ENCODE measurements at places on chromosomes 2 and 18.

GRCh38 chr2:9808334-9809063 lies 34.8 kb upstream of the TAF1B start:
- no peak for DNase-seq

- DNase-seq = no peak
These were observed 28.3 kb upstream of the FZD7 start for GRCh38 chr2:202005272-202005887.

GRCh38 chr2:86417961-86418360 lies 23.2 kb upstream of the KDM3A start:
- DNase-seq = no peak

DNA sequence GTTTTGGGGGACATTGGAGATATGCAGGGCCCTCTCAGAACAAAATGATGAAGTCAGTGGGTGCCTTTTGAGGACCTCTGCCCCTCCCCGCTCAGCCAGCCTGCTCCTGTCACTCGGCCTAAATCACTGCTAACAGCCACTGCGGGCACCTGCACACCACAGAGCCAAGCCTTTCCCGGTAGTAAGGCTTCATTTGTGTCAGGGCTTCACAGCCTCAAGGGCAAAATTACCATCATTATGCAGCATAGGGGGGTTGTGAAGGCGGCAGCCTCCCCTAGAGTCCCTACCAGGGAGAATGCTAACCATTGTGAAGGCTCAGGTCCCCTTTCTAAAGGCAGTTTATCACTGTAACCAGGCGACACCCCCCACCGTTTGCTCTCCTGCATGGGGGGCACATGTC lies 519.8 kb upstream of the MYT1L start:
- DNase-seq = no peak

GRCh38 chr18:73638709-73639108 lies 508.9 kb downstream of the FBXO15 start:
- peak; percentile 40 for DNase-seq

- DNase-seq = no peak
These were observed 21.9 kb upstream of the USP14 start for GRCh38 chr18:136433-136832.
